ENCODE measurements at places on chromosomes 16 and 17. TPM values are rescaled to one million over a fixed set of nuclear protein-coding genes. Genes with fewer than 3 reads are reported as not detected.

DNA sequence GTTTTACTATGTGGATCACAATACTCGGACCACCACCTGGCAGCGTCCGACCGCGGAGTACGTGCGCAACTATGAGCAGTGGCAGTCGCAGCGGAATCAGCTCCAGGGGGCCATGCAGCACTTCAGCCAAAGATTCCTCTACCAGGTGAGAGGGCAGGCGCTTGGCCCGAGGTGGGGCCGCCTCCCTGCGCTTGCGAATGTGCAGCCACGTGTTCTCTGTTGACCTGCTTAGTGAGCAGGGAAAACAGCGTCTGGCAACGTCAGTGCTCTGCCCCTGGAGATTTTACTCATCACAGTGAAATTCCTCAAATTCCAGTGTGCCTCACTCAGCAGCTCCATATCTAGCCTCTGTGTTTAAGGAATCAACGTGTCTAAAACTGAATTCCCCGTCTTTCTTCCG is 33.4 kb upstream of the CLEC18A start:
- DNase-seq, result no peak

DNA sequence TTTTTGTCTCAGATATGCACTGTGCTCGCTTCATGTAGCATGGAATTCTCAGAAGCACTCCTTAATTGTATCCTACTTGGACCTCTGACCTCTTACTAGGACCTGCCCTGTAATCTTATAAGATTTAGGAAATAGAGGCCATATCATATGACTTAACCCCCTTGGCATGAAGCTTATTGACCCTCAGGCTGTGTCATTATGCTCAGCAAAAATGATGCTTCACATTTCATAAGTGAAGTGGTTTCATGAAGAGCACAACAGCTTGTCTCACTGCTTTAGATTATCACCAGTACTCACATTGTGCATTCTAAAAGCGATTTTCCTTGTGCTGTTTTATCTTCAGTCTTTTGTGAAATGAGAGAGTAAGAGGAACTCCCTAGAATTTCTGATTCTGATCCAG is 6.4 kb downstream of the PHKB start:
- no peak for DNase-seq

DNA sequence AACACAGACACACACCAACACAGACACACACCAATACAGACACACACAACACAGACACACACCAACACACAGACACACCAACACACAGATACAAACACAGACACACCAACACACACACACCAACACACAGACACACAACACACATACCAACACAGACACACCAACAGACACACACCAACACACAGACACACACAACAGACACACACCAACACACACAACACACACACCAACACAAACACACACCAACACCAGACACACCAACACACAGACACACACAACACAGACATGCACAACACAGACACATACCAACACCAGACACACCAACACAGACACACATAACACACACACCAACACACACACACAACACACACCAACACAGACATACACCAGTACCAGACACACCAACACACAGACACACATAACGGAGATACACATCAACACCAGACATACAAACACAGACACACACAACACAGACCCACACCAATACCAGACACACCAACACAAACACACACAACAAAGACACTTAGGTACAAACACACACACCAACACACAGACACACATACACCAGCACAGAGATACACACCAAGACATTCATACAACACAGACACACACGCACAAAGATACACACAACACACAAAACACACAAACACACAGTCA is 2.2 kb downstream of the CDRT4 start:
- no peak for DNase-seq

DNA sequence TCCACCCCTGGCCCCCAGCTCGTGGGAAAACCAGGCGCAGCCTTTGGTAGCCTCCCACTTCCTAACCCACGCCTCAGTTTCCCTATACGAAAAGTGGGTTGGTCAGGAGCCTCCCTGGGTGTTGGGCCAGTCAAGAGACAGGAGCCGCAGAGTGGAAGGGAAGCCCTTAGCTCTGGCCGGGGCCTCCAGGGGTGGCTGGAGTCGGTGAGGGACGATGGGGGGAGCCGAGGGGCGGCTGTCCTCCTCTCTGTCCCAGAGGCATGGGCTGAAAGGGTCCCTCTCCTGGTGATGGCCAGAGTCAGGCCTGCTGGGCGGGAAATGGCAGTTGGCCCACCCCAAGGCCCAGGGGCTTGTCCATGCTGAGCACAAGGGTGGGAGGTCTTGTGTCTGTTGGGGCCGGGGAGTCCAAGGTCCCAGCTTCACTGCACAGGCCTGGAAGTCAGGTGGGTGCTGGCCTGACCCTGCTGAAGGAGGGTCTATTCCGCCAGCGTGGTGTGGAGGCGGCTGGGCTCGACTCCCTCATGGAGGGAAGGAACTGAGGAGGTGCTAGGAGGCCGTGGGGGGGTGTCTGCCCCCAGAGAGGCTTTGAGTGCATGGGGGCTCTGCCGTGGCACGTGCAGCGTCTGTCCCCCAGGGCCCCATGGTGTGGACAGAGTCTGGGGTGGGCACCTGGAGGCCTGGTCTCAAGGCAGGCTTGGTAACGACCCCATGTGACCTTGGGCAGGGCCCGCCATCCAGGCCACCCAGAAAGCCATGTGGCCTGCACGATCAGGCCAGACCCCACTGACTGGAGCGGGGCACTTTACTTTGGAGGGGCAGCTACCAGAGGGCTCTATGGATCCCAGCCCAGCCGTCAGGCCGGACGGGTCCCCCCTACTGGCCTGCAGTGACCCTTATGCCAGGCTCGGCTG is 1.1 kb downstream of the SLC16A3 start:
- DNase-seq, result no peak

DNA sequence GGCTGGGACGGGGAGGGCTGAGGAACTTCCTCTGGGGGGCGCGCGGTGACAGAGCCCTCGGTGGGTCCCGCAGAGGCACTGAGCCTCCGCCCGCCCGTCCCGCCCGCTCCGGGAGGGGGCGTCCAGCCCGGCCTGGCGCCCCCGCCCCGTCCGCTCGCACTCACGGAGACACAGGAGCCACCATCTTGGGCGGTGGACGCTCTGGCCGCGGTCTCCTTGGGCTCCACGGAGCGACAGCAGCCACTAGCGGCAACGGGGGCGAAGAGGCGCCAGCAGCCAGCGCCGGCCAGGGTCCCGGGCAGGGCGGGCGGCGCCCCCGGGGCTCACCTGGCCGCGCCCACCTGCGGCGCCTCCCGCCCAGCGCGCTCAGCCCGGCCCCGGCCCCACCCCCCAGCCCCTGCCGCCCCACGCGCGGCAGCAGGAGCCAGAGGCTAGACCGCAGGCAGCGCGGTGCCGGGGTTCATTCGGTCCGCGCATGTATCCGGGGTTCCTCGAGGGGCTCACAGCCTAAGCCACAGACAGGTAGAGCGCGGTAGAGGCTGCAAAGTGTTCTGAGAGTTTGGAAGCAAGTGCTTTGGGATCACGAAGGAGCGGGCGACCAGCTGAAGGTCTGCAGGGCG is at the start of gene C17orf113:
TSS of gene C17orf113 (minus strand) at position 209 of the 620 bp plus-strand sequence. CDS start 7,225 bp downstream, outside the sequence.
- peak; percentile 32 for DNase-seq

GRCh38 chr17:20157001-20157310 is 147.8 kb downstream of the SPECC1 start:
- no peak for DNase-seq

KCNG4 gene
- total RNA-seq, result not detected

DNA sequence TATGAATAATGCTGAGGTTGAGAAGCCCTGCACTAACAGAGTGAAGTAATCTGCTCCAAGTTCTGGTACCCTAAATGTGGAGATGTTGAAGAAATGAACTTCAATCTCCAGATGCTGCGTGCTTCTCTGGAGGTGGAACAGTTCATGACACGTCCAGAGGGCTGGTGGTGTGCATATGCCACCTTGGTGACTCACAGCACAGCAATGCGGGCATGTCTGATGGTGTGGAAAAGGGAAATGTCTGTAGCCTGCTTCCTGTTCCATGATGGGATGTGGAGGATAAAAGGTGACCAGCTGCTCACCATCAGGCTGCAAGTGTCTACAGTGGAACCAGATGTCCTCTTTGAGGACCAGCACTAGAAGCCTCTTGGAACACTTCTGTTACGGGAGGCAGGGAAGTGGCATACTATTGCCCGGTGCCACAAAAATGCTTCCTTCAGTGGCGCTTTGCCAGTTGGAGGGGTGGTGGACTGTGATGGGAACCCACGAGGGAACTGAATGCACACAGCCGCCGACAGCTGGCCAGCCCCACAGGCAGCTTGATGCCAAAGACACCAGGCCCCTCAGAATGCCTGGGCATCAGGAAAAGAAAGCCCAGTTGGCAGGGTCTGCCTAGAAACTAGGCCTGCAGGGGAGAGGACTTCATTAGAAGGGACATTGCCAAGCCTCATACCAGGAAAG is 19.9 kb downstream of the SNX11 start:
- no peak for DNase-seq

GRCh38 chr16:11078812-11079459 is 134.6 kb downstream of the CLEC16A start:
- DNase-seq, result no peak

DNA sequence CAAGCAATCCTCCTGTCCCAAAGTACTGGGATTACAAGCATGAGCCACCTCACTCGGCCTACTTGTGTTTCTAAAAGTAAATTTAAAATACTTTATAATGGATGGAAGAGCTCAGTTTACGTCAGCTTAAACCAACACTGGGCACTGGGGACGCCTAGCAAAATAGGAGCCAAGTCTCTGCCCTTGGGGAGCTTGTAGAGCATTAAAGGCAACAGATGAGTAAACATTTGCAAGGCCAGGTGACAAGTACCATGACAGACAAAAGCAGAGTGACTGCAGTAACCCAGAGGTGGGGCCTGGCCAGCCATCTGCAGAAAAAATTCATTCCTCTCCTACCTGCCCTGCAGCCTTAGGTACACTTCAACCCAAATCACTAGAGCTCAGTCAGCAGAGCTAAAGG is 12.1 kb upstream of the NLK start:
- no peak for DNase-seq

TNFRSF13B gene
- total RNA-seq, result not detected

DNA sequence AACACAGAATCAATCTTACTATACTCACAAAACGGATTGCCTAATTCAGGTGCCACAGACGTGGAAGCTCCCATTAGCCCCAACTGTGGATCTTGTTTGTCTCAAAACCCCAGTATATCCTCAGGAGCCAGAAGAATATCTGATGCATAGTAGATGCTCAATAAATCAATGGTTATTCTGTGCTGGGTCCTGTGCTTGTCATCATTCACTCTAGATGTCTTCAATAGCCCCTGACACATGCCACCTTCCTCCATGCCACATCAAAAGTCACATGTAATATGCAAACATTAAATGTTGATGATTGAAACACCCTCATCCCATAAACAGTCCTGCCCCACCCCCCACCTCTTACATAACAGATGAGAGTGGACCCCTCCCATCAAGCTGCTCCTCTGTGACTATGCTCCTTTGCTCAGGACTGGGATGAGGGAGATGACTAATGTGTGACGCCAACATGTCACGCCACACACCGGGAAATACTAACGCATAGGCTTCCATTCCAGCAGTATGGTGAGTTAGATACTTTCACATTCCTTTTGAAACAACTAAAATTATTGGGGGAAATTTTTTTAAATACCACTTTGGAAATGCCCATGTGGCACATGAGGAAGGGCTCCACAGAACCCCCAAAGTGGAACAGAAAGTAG is 267.6 kb upstream of the SDK2 start:
- DNase-seq, result no peak

- DNase-seq, result no peak
Measured at GRCh38 chr17:2057175-2057759, 2.4 kb downstream of the HIC1 start.

HS3ST3B1 gene
- 40.5 TPM for total RNA-seq

- DNase-seq, result no peak
Measured at GRCh38 chr17:77897741-77898301, 60.7 kb upstream of the TNRC6C start.

KRT12 gene
- not detected for total RNA-seq

GRCh38 chr17:6358131-6358530 is 76.8 kb downstream of the AIPL1 start:
- no peak for DNase-seq

DNA sequence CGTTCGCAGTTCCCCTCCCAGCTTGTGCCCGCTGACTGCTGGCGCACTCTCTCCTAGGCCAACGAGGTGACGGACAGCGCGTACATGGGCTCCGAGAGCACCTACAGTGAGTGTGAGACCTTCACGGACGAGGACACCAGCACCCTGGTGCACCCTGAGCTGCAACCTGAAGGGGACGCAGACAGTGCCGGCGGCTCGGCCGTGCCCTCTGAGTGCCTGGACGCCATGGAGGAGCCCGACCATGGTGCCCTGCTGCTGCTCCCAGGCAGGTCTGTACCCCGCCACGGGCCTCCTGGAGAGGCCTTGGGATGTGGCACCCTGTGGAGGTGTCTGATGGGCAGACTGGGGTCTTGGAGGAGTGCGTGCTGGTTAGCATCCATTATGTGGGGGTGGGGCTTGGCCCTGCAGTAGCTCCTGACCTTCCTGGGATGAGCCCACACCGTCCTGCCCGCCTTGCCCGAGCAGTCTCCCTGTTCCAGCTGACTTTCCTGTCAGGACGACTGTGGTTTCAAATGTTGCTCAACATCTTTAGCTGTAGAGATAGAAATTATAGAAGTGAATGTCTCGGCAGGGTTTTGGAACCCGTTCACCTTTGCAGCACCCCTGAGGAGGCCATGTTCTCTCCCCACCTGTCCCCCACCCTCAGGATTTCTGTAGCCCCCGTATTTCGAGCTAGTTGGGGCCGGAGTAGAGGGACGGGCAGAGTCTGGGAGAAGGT is 44.9 kb upstream of the CAPN15 start:
- DNase-seq, result no peak

MVP gene
- 146 TPM for total RNA-seq

DNA sequence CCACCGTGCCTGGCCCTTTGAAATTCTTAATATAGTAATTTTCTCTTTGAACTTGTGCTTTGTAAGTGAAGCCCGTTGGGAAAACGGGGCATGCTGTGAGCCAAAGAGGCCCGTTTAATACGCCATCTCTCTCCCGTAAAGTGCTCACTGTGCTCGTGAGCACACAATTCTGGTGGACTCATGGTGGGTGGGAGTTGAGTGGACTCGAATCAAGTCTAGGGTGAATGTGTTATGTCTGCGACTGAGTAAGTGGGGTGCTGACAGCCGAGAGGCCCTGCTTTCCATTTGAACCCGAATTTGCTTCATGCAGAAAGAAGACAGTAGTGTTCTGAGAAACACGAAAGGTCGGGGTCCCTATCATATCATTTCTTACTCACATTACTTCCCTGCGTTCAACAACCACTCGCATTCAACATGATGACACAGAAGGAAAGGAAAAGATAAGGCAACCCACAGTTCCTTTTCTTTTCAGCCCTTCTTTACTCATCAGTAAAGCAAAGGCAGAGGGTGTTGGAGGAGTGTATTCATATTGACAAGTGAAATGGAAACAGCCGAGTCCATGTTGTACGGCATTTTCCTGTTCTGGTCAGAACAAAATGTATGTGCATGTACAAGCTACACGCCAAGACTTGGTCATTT is 4.8 kb upstream of the ATP2A3 start:
- no peak for DNase-seq

HSD11B2 gene
- not detected for total RNA-seq

CTCF gene
- 72.5 TPM for total RNA-seq

DNA sequence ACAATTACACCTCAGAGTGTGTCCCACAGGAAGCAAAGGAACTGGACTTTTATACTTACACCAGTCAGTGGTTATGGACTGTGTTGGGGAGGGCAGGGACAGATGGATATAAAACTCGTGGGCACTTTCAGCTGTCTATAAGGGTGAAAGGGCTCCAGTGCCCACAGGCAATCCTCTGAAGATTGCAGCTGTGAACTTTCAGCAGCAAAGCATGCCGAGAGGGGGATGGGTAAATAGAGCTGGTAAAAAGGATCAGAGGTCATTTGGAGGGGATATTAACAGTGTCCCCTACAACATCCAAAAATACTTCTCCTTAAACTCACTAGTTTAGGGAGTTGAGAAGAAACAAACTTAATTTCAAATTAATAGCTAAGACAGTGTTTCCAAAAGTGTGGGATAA is 13.3 kb upstream of the RFWD3 start:
- no peak for DNase-seq

CD7 gene
- total RNA-seq, result 40.9 TPM

Measured in CD4-positive, alpha-beta memory T cell (primary cell).